NCI-H187 treated with DMSO at 0.1 percent for 48 hours (cell line): ENCODE measurements at places on chromosomes 5 and 9.

GRCh38 chr9:35404865-35405264, 85.0 kb upstream of the RUSC2 start:
- no peak for DNase-seq

- no peak for DNase-seq
Observed at GRCh38 chr5:42948961-42949347, 91.2 kb downstream of the ANXA2R start.

- DNase-seq: no peak
Observed at GRCh38 chr9:127446713-127447415, 4.3 kb downstream of the RPL12 start.

- no peak for DNase-seq
Observed at GRCh38 chr9:121950441-121950840, 142.7 kb downstream of the TTLL11 start.

GRCh38 chr5:149239917-149240316, 31.7 kb upstream of the AFAP1L1 start:
- no peak for DNase-seq

DNA sequence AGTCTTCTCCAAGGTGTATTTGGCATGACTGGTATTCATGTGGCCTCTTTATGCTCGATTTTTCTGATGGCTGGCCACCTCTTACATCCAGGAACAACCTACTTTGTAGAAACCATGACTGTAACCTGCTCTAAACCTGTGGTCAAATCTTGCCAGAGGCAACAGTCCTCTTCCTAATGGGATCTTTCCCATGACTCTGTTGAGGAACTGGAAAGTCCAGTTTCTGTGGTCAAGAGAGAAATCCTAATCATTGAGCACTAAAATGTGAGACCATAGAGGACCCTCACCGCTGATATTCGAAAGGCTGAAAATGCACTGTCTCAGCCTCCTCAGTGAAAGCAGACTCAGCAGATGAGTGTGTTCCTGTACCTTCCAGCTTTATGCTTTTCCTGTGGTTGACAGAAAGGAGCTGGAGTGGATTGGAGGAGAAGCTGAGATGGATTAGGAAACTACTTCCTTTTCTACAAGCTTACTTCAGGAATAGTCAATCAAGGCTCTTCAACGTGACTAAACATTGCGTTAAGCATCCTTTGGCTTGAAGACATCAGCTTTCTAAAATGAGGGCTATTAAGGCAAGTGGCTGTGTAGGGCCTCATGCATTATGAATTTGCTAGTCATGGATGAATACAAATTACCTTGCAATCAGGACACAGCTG, 69.7 kb upstream of the DAPK1 start:
- no peak for DNase-seq

- DNase-seq: no peak
Observed at GRCh38 chr9:123484130-123484529, 128.1 kb downstream of the CRB2 start.

DNA sequence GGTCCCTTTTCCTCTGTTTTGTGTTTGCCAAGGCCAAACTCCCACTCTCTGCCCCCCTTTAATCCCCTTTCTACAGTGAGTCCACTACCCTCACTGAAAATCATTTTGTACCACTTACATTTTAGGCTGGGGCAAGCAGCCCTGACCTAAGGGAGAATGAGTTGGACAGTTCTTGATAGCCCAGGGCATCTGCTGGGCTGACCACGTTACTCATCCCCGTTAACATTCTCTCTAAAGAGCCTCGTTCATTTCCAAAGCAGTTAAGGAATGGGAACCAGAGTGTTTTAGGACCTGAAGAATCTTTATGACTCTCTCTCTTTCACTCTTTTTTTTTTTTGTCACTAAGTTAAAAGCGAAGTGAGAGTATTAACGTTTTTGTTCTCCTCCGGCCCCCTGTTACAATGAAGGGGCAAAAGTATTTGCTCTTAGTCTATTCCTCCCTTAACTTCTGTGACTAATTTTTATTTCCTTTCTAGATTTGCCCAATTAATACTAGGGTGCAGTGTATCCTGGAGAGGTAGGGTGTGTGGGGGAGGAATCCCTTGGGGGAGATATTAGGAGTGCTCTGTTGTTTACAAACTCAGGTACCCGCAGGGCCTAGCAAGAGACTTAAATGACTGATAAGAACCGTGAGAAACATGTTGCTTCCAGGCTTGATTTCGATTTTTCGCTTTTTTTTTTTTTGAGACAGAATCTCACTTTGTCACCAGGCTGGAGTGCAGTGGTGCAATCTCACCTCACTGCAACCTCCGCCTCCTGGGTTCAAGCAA, 14.7 kb downstream of the GM2A start:
- DNase-seq: no peak

DNA sequence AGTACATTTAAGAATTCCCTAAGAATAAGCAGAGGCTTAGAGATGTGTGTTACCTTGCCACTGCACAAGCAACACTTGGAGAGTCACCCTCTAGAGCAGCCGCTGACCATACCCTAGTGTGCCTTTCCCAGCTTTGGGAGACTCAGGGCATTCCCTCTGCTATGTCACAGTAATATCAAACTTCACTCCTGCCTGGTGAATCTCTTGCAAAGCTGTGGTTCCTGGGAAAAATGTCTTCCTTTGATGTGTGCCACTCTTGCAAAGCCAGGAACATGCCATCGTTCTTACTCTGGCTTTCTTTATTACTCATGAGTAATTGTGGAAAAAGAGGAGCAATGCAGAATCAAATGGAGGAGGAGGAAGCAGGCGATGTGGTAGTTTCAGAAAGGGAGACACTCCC, 173.2 kb downstream of the CCDC192 start:
- DNase-seq: no peak

GRCh38 chr5:43233946-43234345, 41.9 kb downstream of the NIM1K start:
- DNase-seq: no peak

- no peak for DNase-seq
Observed at GRCh38 chr9:115230924-115231515, 113.1 kb upstream of the TNC start.

GRCh38 chr5:110844251-110844650, 105.4 kb downstream of the SLC25A46 start:
- no peak for DNase-seq

DNA sequence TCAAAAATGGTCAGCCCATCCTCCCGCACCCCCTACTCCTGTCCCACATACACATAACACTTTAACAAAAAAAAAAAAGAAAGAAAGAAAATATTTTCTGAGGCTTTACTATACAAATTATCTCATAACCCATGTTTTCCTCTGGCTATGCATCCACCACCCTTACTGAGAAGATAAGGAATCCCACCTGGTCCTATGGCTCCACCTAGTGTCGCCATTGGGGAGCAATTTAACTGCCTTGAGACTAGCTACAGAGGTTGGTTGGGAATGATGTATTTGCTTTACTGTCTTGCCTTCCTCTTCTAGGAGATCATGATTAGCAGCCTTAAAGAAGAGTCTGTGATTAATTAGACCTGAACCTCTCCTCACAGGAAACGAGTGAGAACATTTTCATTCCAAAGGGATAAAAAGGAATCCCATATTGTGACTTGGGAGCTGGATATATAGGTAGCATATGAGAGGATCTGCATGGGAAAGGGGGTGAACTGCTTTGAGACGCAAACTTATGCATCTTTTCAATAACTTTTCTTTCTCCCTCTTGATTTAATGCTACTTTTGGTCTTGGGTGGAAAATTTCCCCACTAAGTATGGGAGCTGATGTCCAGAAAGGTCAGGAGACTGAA, 77.7 kb upstream of the SELENOP start:
- DNase-seq: peak; percentile 52

- DNase-seq: no peak
Observed at GRCh38 chr9:113631871-113632665, 168.5 kb downstream of the RGS3 start.

GRCh38 chr5:5932824-5933223, 445.5 kb downstream of the MED10 start:
- no peak for DNase-seq

- DNase-seq: peak; percentile 63
Observed at GRCh38 chr5:161385027-161385426, 161.5 kb downstream of the GABRB2 start.

DNA sequence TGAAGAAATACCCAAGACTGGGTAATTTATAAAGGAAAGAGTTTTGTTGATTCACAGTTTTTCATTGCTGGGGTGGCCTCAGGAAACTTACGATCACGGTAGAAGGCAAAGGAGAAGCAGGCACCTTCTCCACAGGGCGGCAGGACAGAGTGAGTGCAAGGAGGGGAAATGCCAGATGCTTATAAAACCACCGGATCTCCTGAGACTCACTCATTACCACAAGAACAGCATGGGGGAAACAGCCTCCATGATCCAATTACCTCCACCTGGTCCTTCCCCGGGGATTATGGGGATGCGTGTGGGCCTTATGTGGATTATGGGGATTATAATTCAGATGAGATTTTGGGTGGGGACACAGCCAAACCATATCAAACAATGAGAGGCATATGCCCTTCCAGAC, 18.5 kb upstream of the RORB start:
- DNase-seq: no peak

GRCh38 chr9:114006931-114007691, 71.0 kb downstream of the AMBP start:
- DNase-seq: no peak

DNA sequence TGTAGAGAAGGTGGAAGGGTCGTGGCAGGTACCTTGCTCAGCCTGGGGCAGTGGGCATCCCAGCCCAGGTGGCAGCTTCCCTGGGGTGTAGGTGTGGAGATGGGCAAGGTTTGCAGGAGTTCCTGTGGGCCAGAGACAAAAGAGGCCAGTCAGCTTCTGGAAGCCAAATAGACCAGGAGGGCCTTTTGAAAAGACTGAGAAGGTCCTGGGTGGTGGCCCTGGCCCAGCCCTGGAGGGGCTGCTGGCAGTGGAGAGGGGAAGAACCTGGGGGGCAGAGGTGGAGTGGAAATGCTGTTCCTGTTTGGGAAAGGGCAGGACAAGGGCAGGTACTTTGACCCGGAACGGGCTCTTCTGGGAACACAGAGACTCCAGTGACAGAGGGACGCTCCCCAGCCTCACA, 7.0 kb upstream of the IL3 start:
- no peak for DNase-seq

- DNase-seq: no peak
Observed at GRCh38 chr5:142569905-142570304, 116.0 kb downstream of the FGF1 start.
